ENCODE measurements at places on chromosomes 16 and 17. TPM values are rescaled to one million over a fixed set of nuclear protein-coding genes. Genes with fewer than 3 reads are reported as not detected.

The CACNB1 gene
- total RNA-seq, result 11.3 TPM

- DNase-seq, result no peak
These were observed 24.2 kb downstream of the SOST start for GRCh38 chr17:43734376-43734775.

DNA sequence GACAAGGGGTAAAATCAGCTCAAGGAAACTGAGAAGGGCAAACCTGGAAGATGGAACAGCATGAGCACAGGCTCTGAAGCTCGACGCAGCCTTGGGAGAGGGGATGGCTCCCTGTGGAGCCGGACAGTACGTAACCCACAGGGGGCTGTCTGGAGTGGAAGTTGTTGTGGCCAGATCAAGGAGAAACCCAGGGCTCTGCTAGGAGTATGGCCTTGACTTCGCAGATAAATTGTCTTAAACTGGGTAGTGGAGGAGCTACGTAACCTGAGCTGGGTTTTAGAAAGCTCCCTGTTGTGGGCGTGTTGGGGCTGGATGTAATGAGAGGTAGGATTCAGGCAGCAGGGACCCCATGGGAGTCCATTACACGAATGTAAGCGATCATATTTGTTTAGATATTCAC, 25.5 kb upstream of the AXIN2 start:
- no peak for DNase-seq

GRCh38 chr16:70523743-70524398, at the start of gene SF3B3:
TSS of gene SF3B3 (plus strand) at chr16:70523816. CDS start at chr16:70526657, 2,841 bp downstream.
- peak; percentile 87 for DNase-seq

DNA sequence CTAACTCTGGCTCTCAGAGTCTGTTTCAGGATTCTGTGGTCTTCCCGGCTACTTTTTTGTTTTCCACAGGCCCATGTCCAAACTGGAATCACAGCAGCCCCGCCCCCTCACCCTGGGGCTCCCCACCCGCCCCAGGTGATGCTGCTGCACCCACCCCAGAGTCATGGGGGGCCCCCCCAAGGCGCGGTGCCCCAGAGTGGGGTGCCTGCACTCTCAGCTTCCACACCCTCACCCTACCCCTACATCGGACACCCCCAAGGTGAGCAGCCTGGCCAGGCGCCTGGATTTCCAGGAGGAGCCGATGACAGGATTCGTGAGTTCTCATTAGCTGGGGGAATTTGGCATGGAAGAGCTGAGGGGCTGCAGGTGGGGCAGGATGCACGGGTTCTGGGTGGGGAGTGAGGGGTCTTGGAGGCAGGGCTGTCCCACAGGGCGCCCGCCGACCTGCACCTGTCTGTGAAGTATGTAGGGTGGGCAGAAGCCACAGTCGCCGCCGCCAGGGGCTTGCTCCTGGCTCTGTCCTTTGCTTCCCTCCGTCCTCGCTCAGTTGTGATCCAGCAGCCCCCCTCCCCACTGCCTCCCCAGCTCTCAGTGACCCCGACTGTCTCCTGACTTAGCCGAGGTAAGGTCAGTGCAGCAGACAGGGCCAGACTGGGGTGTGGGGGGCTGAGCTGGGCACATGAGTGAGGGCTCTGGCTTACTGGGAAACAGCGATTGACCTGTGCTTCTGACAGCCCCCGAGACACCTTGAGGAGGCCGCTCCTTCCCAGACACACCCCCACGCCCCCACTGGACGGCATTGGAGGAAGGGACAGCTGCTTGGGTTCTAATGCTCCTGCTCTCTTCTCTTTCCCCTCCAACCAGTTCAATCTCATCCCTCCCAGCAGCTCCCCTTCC, 10.0 kb downstream of the TUFM start:
- DNase-seq, result no peak

DNA sequence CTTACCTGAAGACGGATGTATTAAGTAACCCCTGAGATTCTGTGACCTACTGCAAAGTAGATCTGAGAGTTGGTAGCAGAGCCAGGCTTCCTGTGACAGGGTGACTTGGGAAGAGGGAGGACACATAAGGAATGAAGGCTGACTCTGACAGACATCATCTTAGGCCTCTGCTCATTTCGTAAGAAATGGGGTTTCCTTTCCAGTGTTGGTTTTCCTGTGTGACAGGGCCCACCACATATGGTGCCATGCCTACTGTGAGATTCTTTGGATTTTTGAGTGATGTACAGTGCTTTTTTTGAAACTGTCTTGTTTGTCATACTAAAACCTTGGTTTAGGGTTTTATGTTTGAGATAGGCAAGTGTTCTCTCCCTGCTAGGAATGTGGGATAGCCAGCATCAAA, 12.7 kb downstream of the LIG3 start:
- DNase-seq, result no peak

GRCh38 chr16:16146380-16147315, 76.6 kb downstream of the ABCC6 start:
- peak; percentile 20 for DNase-seq

The CACNG5 gene
- not detected for total RNA-seq

DNA sequence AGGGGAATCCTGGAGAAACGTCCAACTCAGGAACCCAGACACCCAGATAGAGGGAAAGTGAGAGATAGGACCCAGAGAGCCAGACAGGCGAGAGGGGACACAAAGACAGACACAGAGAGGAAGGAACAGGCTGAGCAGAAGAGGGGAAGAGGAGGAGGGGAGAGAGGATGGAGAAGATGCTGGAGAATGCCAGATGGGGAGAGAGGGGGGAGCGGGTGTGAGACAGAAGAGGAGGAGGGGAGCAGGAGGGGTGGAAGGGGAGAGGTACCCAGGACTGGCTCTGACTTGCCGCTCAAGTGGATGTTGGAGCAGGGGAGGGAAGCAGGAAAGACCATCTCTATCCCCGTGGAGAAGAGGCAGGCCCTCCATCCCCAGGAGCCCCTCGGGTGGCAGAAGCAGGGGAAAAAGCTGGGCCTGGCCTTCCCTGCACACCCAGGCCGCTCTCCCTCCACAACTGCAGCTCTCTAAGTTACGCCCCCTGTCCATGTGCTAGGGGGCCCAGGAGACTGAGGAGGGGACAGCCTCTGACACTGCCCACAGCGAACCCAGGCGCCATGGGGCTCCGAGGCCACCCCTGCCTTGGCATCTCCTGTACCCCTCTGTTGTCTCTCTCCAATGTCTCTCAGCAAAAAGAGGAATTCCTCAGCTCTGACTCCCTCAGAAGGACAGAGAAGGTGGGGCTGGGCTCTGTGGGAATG, 4.8 kb downstream of the PPP1R9B start:
- no peak for DNase-seq

DNA sequence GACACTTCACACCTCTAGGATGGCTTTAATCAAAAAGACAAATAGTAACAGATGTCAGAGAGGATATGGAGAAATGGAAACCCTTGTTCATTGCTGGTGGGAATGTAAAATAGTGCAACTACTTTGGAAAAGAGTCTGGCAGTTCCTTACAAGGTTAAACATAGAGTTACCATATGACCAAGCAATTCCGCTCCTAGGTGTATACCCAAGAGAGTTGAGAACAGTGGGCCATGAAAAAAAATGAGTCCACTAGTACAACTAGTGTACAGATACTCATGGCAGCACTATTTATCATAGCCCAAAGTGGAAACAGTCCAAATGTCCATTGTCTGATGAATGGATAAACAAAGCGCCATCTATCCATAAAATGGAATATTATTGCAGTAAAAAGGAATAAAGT, 39.1 kb downstream of the OR1D5 start:
- no peak for DNase-seq

- peak; percentile 91 for DNase-seq
These were observed 10.7 kb downstream of the TBX2 start for GRCh38 chr17:61410141-61411010.

The SPATA22 gene
- 0.28 TPM for total RNA-seq

- no peak for DNase-seq
These were observed 68.0 kb downstream of the AKAP1 start for GRCh38 chr17:57152967-57153528.

GRCh38 chr16:75087375-75087979, 29.1 kb downstream of the LDHD start:
- no peak for DNase-seq

- no peak for DNase-seq
These were observed 41.1 kb downstream of the KLHDC4 start for GRCh38 chr16:87724490-87725291.

The BEAN1 gene
- total RNA-seq, result 0.48 TPM

The SEBOX gene
- not detected for total RNA-seq

The AXIN2 gene
- total RNA-seq, result 21.2 TPM

DNA sequence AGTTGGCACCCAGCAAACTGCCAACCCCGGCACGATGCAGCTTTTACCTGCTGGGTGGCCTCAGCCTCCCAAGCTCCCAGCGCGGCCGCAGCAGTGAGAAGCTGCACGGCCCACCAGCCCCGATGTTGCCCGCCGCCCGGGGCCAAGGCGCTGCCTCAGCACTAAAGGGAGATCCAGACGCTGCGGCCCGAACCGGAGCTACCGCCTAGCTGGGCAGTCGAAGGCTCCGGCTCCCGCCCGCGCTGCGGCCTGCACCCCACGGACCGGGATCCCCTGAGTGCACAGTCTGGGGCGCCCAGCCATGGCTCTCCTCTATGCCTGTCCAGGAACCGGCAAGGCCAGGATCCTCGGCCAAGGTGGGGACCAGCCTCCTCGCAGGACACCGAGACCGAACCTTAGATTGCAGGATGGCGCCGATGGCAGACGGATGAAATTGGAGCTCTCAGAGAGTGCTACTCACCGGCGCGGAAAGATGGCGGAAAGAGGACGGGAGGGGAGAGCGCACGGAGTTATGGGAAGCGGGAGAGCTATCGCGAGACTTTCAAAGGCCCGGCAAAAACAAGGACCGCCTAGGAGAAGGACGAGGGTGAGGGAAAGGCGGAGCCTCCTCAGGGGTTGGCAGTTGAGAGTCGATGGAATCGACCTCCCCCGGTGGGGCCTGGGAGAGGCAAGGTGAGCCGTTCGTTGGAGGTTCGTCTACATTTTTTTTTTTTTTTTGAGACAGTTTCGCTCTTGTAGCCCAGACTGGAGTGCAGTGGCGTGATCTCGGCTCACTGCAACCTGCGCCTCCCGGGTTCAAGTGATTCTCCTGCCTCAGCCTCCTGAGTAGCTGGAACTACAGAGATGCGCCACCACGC, at the start of gene RPS15A:
RPS15A (minus strand) TSS at position 485 of the 857 bp plus-strand sequence. CDS start 1,221 bp downstream, outside the sequence.
- peak; percentile 97 for DNase-seq

- peak; percentile 66 for DNase-seq
These were observed 4.2 kb upstream of the ATXN7L3 start for GRCh38 chr17:44203731-44204440.

The CDK5R1 gene
- total RNA-seq, result 1.3 TPM

The TAOK1 gene
- 70.8 TPM for total RNA-seq

The ATP1B2 gene
- 2.6 TPM for total RNA-seq

- no peak for DNase-seq
These were observed 18.4 kb downstream of the GJD3 start for GRCh38 chr17:40345994-40346764.

The SLC47A1 gene
- total RNA-seq, result 3.4 TPM

The IST1 gene
- 105 TPM for total RNA-seq

The ZMYND15 gene
- total RNA-seq, result 1.2 TPM

DNA sequence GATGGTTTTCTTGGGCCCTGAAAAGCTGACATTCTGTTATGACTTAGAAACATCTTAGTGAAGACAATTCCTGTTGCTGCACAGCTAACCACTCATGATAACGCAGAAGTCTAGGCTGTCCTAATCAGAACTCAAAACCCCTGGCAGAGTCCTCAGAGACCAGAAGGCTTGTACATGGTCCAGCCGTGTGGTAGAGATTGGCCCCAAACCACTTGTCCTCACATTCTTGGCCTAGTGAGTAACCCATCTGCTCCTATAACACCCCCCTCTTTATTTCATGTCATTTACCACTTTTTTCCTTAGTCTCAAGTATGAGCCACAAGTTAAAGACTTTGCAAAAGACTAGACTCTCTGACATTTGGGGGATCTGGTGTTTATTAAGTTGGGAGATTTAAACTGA, 116.5 kb upstream of the ADAMTS18 start:
- DNase-seq, result no peak

The C16orf92 gene
- total RNA-seq, result not detected

The CA4 gene
- 7.0 TPM for total RNA-seq

DNA sequence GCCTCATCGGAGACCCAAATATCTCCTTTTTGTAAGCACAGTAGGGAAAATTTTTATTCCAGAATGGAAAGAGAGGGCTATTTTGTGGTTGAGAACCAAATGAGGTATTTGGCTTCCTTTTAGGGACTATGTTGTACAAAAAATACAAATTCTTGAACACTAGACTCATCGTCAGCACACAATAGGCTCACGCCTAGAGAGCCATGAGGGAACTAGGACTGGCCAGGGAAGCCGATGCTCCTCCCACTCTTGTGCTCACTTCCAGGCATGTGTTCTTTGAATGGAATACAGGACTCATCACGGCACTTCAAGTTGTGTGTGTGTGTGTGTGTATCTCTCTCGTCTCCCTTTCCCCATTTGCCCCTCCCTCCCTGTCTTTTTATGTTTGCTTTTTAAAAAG, 17.8 kb upstream of the BLMH start:
- DNase-seq, result no peak

The TOB1 gene
- 59.1 TPM for total RNA-seq

The VAT1 gene
- 267 TPM for total RNA-seq

The TOX3 gene
- total RNA-seq, result not detected

- DNase-seq, result no peak
These were observed 32.7 kb upstream of the AXIN2 start for GRCh38 chr17:65593855-65594845.

GRCh38 chr17:69471406-69471805, 56.9 kb downstream of the MAP2K6 start:
- no peak for DNase-seq

- DNase-seq, result no peak
These were observed 3.4 kb upstream of the HP start for GRCh38 chr16:72050769-72051464.

GRCh38 chr16:85530370-85530739, 82.8 kb upstream of the GSE1 start:
- no peak for DNase-seq

GRCh38 chr17:42071810-42072209, 21.4 kb upstream of the C17orf113 start:
- DNase-seq, result no peak

The RASD1 gene
- total RNA-seq, result 7.4 TPM

The SMTNL2 gene
- total RNA-seq, result 2.0 TPM

DNA sequence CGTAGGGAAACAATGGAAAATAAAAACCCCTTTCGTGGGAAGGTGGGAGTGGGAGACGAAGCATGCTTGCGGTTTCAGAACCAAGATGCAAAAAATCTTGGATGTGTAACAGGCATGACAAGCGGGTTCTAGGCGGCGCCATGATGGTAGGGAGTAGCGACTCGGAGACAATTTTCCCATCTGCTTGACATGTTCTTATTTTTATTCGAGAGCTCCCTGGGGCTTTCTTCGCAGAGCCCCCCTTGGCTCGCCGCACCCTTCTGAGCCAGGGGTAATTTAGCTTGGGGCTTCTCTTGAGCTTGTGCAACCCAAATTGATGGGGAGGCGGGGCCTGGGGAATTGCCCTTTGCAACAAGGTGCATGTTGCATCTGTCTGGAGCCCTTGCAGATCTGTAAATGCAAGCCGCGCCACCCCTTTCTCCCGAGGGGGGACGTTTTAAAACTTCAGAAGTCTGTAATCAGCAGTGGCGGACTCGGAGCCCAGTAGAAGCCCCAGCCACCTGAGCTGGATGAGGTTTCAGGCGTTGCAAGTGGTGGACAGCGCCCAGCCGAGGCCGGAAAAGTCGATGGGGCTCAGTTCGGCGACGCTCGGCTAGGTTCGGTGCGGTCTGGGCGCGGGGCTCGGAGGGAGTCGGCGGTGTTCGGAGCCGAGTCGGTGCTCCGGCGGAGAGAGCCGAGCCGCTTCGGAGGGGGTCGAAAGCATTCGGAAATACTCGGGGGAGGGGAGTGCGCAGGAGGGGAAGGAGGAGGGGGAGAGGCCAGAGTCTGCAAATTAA, 2.9 kb downstream of the GNAO1 start:
- peak; percentile 94 for DNase-seq

Measured in posterior vena cava (tissue), 2 donors.